ENCODE measurements at places on chromosomes 1 and 21.

- no peak for DNase-seq
Measured at GRCh38 chr1:197838836-197839235, 63.6 kb upstream of the DENND1B start.

DNA sequence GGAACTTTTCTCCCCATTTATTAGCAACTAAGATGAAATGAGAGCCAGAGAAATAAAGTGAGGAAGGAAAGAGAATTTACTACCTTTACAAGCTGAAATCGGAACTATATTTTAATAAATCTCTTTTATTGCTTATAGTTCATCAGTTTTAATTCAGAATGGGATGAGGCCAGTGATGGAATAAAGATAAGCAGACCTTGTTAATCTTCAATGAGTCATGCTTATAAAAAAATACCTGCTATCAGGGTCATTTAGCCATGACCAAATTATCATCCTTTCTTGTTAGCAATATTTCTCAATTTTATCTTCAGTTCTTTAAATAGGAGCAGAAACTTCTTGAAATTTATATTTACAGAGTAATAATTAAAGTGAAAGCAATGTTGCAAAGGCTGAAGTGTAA is 26.1 kb downstream of the RGS4 start:
- no peak for DNase-seq

GRCh38 chr1:221350091-221350490 is 391.8 kb downstream of the DUSP10 start:
- DNase-seq, result no peak

GRCh38 chr1:247295274-247295684 is 36.4 kb downstream of the ZNF496 start:
- no peak for DNase-seq

- DNase-seq, result no peak
Measured at GRCh38 chr1:143736562-143736961, 235.2 kb downstream of the FAM72C start.
